NCI-H1105 treated with DMSO at 0.1 percent for 48 hours (cell line): ENCODE measurements at places on chromosomes 3 and 15.
A peak's percentile ranks its signal among the peaks of the same experiment; 100 is the strongest.

GRCh38 chr15:40234783-40235182 lies 4.1 kb upstream of the PAK6 start:
- no peak for DNase-seq

DNA sequence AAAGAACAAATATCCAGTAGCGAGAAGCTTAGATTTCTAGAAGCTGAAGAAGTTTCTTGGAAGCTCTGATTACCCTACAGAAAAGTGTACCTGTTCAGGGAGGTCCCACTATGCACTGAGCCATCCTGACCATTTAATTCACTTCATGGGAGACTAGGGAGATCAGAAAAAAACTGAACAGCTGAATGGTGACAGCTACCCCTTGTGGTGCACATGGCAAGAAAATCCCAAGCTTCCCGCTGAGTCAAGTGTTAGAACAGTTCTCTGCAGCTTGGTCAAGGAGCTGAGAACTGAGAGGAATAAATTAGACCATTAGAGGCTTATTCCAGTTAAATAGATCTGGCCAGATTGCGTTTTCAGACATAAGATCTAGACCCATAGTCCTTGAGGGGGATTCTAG lies 197.2 kb upstream of the VEPH1 start:
- no peak for DNase-seq

- no peak for DNase-seq
Measured at GRCh38 chr3:25618028-25618427, 46.7 kb downstream of the TOP2B start.

GRCh38 chr15:69537901-69538300 lies 85.3 kb downstream of the RPLP1 start:
- no peak for DNase-seq

GRCh38 chr3:149534671-149535332 lies 60.3 kb downstream of the TM4SF4 start:
- DNase-seq = peak; percentile 92

GRCh38 chr15:43975770-43976169 lies 149.0 kb downstream of the WDR76 start:
- DNase-seq = no peak

DNA sequence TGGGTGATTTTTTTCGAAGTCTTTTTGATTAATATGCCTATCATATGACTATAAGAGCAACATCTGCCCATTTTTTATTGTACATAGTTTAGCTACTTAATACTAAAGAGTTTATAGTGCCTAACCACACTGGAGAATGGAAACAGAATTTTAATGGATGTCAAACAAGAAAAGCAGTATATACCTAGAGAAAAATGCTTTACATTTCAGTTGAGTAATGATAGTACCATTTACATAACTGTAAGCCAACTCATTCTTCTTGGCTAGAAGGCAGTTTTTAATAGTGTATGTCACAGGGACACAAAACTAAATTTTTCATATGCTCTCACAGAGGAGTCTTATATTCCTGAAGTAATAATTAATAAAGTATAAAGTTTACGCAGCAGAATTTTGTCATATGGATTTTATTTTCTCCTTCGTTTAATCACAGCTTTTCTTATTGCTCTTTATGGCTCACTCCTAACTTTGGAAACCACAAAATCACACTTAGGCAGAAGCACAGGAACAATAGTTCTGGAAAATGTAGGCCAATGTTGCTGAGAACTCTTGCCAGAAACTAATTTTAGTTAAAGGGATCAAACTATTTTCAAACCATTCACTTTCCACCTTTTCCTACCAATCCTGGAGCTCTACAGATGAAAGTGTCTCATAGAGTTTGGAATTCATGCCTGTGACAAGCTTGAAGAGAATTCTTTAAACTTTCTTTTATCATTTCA lies 243.6 kb downstream of the ZIC1 start:
- no peak for DNase-seq

DNA sequence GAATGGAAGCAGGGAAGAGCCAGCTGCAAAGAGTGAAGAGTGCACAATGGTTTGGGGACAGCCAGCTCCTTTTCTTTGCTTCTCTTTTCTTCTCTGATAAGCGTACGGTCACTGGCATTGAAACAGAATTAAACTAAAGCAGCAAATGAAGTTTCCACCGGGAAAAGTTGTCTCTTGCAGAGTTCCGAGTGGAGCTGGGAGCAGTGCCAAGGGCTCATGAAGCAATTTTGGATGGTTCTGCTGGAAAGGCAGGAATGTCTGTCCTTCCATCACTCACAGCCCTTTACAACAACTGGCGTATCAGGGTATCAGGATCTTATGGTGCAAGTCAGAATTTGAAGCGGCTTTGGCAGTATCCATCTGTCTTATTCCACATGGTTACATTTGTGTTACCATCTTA lies 1042.9 kb downstream of the NTRK3 start:
- no peak for DNase-seq

DNA sequence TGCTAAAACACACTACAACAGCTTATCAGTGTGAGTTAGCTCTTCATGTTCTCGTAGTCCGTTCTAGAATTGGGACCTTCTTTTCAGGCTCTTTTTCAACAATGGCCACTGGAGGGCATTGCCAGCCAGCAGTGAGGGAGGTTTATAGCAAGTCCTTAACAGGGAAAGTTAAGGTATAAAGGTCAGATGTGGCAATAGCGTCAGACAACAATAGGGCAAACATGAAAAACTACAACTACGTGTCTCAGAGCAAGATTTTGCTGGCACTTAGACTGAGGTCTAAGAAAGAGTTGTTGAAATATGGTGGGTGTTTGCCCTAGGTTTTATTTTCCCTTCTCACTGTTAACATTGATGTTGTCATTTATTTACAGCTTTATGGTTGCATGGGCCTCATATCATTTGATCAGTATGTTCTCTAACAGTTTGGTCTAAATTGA lies 161.4 kb downstream of the GMNC start:
- DNase-seq = peak; percentile 48

- DNase-seq = no peak
Measured at GRCh38 chr15:67820992-67821783, 4.1 kb upstream of the SKOR1 start.

DNA sequence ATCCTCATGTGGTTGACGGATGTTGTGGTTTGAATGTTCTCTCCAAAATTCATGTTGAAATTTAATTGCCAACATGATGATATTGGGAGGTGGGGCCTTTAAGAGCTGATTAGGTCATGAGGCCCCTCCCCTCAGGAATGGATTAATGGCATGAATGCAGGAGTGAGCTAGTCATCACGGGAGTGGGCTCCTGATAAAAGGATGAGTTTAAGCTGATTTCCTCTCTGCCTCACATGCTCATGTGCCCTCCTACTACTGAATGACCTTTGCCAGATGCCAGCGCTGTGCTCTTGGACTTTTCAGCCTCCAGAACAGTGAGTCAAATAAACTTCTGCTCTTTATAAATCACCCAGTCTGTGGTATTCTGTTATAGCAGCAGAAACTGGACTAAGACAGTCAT lies 111.2 kb downstream of the MYO5A start:
- DNase-seq = no peak

DNA sequence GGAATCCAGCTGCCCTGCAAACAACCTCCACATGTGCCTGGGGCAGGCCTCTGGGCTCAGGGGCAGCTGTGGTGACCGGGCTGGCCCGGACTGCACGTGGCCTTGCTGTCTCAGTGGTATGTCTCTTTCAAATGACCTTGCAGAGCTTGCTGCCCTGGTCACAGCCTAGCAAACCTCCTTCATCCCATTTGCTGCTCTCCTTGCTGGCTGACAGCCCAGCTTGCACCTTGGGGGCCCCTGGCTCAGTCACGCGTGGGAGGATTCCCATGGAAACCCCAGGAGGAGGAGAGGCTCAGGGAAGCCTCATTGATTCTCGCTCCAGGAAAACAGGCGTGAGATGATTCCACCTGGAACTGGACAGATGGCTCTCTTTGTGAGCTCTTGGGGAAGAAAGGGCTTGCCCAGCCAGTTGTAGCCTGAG lies 5.6 kb downstream of the SPSB4 start:
- peak; percentile 17 for DNase-seq

GRCh38 chr3:157921811-157922210 lies 184.4 kb downstream of the SHOX2 start:
- peak; percentile 79 for DNase-seq

GRCh38 chr15:26877831-26878230 lies 11.0 kb downstream of the GABRA5 start:
- no peak for DNase-seq

GRCh38 chr3:14440531-14441239 lies 38.3 kb downstream of the SLC6A6 start:
- peak; percentile 64 for DNase-seq

GRCh38 chr3:36743826-36744225 lies 20.5 kb downstream of the DCLK3 start:
- DNase-seq = no peak

- no peak for DNase-seq
Measured at GRCh38 chr3:47432673-47433072, 43.1 kb downstream of the SCAP start.

DNA sequence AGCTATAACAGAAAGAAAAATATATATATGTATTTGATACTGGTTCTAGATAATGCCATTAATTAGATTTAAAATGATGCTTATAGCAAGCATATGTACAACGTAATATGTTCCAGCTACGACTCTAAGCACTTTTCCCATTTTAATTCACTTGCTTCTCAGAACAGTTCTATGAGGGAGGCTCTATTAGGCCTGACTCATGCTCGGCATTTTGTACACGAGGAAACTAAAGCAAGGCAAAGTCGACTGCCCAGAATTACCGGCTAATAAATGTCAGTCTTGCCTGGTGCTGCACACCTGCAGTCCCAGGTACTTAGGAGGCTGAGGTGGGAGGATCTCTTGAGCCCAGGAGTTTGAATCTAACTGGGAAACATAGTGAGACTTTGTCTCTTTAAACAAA lies 106.0 kb downstream of the PTPRG start:
- no peak for DNase-seq

DNA sequence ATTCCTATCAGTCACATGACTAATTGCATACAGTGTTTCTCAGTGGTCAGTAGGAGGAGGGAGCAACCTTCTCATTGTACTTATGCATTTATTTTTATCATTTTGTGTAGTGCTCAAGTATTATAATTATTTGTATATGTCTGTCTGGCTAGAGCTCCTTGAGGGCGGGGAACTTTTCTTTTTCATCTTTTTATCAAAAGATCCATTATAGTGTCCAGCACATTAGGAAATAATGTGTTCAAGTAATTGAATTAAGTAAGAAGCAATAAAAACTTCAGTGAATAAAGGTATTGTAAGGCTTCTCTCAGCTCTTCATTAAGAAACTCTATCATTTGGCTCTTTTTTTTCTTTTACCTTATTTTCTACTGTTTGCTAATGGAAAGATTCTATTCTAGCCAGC lies 18.8 kb downstream of the FGF7 start:
- DNase-seq = no peak

GRCh38 chr3:170477395-170477794 lies 58.7 kb downstream of the CLDN11 start:
- no peak for DNase-seq

DNA sequence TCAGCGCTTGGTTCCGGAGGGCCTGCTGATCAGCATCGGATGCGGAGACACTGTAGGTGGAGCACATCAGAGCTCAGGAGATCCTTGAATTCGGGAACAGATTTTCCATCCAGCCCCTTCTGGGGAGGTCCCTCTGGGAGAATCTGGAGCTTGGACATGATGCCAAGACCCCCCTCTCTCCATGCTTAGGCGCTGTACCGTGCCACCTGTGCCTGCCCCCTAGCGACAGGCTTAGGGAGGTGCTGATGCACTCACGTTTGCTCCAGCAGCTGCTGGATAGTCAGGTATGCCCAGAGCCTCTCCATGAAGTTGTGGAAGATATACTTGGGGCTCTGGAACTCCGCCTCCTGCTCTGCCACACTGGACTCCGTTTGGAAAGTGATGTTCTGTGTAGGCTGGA lies 9.7 kb downstream of the ITIH4 start:
- no peak for DNase-seq

DNA sequence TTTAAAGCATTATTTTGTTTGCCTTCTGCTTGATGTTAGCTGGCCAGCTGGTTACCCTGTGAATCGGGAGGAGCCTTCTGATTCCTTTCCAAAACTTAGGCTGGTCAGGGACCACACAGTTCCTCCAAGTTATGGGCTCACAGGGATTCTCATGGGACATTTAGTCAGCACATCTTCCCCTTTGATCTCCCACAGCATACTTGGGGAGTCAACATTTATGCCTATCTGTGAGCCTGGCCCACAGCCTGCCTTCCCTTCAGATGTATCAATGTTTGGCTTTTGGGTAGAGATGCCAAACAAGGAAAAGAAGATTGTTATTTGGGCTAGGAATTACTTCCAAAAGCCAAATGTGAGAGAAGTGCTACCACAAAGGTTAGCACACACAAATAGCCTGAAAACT lies 32.6 kb upstream of the DCP1A start:
- no peak for DNase-seq

GRCh38 chr3:119589102-119589773 lies 8.4 kb upstream of the PLA1A start:
- DNase-seq = no peak

DNA sequence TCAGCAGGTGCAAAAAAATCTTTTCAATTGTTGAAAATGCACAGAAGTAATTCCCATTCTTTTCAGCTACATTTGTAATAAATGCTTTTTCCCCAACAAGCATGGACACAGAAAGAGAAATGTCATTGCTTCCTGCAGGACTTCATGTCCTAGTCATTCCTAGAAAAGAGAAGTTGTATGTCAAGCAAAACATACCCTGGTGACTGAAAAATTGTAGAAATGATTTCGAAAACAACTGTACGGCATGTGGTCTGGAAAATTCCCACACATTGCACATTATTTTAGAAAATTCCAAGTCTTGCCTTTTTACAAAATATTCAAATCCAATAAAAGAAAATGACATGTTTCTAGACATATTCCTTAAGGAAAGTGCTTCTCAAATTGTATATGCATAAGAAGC lies 50.4 kb upstream of the ALCAM start:
- DNase-seq = no peak
